ENCODE measurements at places on chromosomes 4 and X.

GRCh38 chr4:55251896-55252295 is 94.1 kb upstream of the SRD5A3 start:
- DNase-seq = no peak

DNA sequence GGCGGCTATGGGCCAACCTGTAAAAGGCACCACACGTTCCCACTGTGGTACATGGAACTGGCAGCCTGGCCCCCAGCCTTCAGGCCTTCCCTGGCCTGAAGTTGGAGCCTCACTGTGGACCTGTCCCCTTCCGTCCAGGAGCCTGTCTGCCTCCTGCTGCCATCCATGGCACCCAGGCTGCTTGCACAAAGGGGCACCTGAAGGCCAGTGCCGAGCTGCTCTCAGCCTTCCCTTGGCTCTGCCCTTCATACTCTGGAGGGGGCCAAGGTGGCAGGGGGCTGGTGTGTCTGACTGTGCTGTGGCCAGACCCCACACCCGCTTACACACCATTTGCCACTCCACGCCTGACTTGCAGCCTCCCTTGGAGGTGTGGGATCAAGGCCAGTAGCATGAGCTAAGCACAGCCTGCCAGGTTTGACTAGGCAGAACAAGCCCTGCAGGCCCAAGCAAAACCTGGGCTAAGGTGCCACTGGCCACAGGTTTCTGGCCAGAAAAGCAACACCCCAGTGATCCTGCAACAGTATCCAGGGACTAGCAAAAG is 17.3 kb upstream of the GIMD1 start:
- no peak for DNase-seq

DNA sequence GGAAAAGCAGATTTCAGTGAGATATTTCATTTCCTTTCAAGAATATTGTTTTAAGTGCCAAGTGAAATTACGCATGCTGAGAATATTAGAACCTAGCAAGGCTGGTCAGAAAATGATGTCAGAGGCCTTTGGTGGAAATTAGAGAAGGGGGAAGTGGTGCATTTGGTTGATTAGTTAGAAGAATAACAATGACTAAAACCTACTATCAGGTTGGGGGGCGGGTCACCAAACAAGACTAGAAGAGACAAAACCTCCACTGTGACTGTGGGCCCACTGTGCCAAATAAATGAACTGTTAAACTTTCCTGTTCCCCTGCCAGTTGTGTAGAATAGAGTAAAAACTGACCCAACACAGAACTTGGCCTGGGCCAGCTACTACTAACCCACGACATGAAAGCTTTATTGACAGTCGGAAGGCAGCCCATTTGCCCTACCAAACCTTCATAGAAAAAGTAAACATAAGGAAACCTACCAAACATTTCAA is 2.9 kb downstream of the RAPGEF2 start:
- no peak for DNase-seq

DNA sequence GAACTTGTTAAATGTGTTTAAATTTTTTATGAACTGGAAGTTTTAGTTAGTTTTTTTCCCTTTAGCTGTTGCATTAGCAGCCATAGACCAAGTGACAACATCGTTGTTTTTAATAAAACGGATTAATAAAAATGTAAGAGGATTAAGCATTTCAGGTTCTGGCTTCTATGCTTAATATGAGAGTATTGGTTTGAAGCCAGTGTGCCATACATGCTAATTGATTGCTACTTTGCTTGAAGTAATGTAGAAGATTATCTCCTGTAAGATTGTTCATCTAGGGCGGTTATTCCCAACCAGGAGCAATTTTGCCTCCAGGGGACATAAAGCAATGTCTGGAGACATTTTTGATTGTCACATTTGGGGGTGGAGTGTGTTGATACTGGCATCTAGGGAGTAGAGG is 54.3 kb downstream of the TLL1 start:
- no peak for DNase-seq

GRCh38 chr4:90745176-90745575 is 618.0 kb downstream of the CCSER1 start:
- no peak for DNase-seq

- no peak for DNase-seq
These were observed 121.7 kb upstream of the CXXC4 start for GRCh38 chr4:104616401-104616820.

DNA sequence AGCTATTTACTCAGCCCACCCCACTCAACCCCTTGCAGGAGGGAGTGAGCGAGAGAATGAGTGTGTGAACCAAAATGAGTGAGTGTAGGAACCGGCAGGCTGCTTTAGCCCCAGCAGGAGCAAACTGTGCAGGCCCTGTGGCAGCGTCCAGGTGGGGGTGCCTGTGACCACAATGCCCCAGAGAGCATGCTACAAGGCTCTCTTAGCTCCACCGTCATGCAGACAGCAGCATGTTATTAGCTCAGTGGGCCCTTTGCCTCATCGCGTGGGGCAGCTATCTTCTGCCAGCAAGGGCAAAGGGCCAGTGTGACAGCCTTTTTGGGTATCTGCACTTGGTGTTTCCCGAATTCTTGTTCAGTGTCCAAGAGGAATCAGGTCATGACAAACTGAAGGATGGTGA is 271.3 kb downstream of the GPM6A start:
- no peak for DNase-seq
